ENCODE measurements at places on chromosomes 4 and X.

- no peak for DNase-seq
Measured at GRCh38 chrX:132651421-132652086, 162.7 kb upstream of the MBNL3 start.

DNA sequence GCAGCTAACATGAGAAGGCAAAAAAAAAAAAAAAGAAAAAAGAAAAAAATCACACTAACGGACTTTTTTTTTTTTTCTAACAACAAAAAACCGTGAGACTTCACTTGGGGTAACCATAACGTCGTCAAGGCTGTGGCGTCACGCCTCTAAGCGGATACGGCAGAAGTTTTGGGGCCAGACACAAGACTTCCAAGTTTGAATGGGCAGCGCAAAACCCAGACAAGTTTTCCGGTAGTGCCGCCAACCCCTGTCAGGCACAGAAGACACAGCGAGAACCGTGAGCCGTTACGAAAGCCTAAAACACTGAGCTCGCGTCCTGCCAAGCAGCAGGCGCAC, 556 bp upstream of the SMARCA5 start:
- DNase-seq, result no peak

DNA sequence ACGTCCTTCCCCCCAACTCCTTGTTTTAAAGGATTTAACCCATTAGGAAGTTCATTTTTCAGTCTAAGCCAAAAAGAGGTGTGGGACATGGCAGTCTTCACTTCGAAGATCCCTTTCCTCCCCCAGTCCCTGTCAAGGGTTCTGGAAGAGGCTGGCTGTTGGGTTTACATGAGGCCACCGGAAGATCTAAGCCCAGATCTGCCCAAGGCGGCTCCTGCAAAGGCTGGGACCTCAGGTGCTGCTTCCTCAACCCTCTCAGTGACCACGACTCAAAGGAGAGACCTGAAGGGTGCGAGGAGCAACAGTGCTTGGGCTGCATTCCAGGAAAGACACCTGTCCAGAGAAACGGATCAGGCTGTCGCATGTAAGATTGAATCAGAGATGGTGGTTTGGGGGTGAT, 23.5 kb upstream of the ETNPPL start:
- DNase-seq, result no peak

- no peak for DNase-seq
Measured at GRCh38 chr4:38310446-38311043, 350.3 kb downstream of the PTTG2 start.

- no peak for DNase-seq
Measured at GRCh38 chrX:1679238-1679637, 64.4 kb downstream of the ASMT start.

GRCh38 chrX:37854748-37855147, 7.4 kb upstream of the DYNLT3 start:
- no peak for DNase-seq

GRCh38 chr4:159308566-159309340, 205.9 kb downstream of the RAPGEF2 start:
- DNase-seq, result no peak

DNA sequence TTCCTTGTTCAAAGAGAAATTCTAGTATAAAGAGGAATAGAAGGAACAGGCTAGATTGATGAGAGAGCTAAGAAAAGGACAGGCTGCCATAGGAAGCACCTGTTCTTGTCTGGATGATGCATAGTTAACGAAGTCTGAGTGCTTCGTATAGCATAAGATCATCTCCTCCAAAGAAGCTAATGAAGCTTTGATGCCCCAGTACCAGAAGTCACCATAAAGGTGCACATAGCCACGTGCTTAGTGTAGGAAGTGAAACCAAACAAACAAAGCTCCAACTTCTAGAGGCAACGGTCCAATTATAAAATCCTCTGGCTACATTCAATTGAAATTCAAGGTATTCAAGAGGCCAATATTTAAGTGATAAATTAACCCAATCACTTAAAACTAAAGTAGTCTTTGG, 31.0 kb downstream of the AFAP1 start:
- DNase-seq, result no peak

DNA sequence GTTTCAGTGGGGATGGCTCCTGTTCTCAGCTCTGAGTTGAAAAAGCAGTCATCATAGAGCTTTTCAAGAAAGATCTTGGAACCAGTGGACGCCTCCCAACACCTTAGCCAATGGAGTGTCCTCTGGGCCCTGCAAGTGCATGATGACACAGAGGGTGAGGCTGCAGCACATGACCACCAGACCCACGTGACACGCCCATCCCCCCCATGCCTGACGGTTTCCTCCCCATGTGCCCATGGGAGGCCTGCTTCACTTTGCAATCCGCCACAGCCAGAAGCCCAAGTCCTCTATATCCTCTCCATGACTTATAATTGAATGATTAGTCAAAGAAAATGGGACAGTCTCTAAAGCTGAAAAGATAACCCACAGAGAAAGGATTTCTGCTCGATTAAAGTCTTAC, 187.0 kb downstream of the AFAP1 start:
- no peak for DNase-seq

DNA sequence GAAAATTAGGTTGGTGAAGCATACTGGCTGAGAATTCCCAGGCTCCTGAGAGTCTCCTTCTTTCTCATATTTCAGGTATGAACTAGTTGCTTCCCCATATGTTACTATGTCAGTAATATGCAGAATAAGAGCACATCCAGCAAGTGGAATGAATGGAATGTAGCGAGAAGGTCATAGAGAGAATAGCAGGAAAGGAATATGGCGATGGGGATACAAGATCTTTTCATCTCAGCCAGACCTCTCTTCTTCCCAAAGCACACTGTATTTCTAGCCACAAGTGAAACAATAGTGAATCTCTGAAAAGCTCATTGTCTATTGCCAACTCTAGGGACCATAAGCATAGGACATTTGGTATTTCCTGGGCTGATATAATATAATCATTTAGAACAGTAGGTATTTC, 54.6 kb upstream of the MMAA start:
- no peak for DNase-seq

GRCh38 chrX:460116-460515, 73.4 kb upstream of the PPP2R3B start:
- no peak for DNase-seq

DNA sequence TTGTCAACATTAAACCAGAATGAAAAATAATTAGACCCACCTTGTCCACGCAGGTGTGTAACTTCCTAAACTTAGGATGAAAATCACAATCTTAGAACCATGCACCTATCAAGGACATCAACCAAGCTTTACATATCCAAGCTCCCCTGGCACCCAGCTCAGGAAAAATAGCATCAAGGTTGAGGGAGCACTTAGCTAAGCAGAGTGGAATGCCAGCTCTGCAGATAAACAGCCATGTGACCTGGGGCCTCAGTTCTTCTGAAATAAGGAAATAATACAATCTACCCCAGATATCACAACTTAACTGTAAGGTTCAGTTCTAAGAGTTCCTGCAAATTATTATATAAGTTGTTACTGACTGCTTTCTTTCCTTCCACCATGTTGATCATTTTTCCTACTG, 64.7 kb downstream of the DHX15 start:
- DNase-seq, result no peak

- DNase-seq, result no peak
Measured at GRCh38 chrX:130055103-130055502, 55.2 kb downstream of the ELF4 start.

- no peak for DNase-seq
Measured at GRCh38 chrX:111353793-111354192, 58.2 kb downstream of the DCX start.

DNA sequence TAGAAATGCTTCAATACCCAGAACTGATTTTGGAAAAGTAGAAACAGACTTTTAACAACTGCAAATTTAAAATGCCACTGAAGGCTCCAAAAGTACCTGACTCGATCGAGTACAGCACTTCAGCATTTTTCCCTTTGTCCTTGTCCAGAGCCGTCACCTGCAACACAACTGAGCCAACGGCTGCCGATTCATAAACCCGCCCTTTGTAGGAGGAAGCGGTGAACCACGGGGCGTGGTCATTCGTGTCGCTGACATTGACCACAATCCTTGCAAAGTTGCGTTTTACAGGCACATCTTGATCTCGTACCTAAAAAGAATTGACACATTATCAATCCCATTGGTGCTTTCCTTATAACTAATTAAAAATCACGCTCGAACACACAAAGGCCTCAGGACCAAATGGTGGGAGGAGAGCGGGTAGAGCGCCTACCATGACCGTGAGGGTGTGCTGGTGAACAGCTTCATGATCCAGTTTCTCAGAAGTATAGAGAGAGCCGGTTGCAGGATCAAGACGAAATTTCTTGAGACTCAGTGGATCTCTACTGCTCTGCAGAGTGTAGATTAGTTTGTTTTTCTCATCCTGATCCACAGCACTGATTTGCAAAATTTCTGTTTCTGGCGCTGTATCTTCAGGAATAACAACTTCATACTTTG, 72.8 kb upstream of the MTNR1A start:
- DNase-seq, result no peak

DNA sequence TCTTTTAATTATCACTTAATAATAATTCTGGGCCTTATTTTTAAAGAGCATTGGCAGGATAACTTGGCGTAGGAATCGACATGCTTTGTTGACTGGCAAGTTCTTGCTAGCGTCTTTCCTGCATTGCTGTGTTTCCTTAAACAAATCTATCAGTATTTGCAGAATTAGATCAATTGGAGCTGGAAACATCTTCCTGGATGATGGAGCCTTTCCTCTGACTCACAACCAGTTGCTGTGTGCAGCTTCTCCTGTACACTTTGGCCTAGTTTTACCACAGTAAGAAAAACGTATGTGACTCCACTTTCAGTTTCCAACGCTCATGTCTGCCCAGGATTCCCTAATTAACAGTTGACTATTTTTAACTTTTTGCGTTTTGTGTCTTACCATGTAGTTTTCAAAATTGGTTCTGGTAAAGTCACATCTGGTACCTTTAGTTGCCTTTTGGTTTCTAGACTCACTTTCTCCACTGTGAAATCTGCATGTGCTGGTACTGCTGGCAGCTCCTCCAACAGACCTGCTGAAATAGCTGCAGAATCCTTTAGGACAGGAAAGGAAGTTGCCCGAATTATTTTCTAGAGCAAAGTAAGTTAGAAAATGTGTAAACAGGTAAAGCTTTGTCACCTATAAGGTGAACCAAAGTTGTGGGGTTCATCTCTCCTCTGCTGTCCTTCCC, 553.2 kb upstream of the FAT1 start:
- DNase-seq, result no peak

GRCh38 chr4:119010909-119011606, 122.4 kb downstream of the SYNPO2 start:
- DNase-seq, result no peak

DNA sequence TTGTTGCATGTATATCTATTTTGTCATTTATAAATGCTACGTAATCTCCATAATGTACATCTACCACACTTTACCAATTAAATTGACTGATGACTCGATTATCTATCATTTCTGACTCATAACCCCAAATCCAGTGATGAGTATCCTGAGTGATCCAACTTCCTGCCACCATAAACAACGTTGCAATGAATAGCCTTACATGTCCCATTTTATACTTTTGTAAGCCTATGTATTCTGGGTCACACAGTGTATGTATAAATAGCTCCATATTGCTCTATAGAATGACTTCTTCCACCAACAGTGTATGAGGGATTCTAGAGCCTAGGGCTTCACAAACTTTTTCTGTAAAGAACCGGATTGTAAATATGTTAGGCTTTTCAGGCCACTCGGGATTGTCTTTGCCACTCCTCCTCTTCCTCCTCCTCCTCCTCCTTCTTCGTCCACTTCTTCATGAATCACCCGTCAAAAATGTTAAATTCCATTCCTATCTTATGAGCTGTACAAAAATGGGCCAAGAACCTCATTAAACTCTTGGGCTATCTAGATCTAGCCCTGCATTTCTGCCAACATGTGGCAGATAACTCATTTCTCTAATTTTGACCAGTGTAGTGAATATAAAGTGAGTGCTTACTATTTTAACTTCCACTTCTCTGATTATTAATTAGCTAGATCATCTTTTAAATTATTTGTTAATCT, 672.2 kb upstream of the AMOT start:
- no peak for DNase-seq

- DNase-seq, result no peak
Measured at GRCh38 chrX:128035318-128035717, 16.9 kb downstream of the ACTRT1 start.

- DNase-seq, result no peak
Measured at GRCh38 chrX:29478336-29479069, 736.9 kb upstream of the MAGEB2 start.

DNA sequence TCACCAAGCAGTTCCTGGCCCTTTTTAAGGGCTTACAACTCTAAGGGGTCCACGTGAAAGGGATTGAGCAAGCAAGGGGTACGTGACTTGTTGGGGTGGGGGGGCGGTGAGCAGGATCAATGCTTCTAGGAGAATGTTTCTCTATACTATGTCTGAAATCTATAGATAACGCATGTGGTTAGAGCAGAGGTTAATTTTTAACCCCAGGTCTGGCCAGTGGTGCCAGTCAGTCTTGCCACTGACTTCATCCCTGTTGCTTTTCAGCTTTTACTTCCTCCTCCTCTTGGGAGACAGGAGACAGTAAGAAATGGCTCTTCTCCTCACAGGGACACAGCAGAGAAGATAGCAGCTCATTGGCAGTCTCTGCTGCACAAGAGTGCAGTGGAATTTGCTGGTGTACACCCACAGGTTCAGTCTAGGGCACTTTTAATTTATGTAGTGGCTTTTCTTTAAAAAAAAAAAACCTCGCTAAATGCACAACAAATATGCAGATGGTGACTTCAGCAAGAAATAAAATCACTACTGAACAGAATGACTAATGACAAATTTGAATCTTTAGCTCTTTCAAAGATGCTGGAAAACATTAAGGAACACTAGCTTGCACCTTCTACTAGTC, 190.5 kb downstream of the CCNG2 start:
- no peak for DNase-seq

GRCh38 chrX:45198301-45198700, 2.4 kb downstream of the DIPK2B start:
- no peak for DNase-seq

DNA sequence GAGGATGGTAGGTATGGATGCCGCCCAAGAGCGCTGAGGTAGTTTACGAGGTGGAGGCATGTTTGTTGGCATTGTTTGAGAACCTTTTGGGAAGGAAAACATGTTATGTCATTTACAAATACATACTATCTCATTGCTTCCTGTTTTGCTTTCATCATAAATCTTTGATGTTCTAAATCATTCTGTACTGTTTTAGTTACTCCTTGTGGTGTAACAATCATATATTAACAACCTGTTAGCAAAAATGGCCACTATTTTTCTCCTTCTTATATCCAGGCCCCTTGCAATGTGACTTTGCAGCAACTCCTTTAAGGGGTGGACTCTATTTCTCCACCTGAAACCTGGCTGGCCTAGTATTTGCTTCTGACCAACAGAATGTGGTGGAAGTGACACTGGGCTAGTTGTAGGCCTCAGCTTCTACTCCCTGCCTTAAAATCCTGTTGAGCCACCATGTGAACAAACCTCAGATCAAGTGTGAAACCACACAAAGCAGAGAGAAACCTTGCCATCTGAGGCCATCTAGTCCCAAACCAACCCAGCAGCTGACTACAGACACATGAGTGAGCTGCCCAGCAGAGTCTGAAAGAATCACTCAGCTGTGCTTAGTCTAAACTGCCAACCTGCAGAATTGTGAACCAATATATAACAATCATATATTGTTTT, 15.8 kb upstream of the CXorf38 start:
- DNase-seq, result no peak

- DNase-seq, result no peak
Measured at GRCh38 chr4:147994491-147995385, 262.9 kb downstream of the ARHGAP10 start.

- DNase-seq, result no peak
Measured at GRCh38 chrX:23766650-23767551, 16.1 kb upstream of the SAT1 start.

All from NCI-H2081 treated with DMSO at 0.1 percent for 48 hours (cell line).